Smooth muscle cell of the umbilical artery (primary cell): ENCODE measurements at places on chromosomes 3 and 15. TPM values are rescaled to one million over a fixed set of nuclear protein-coding genes. Genes with fewer than 3 reads are reported as not detected.

Gene SLC12A8
- total RNA-seq, result 33.5 and 226 TPM in 2 replicates

Gene APH1B
- total RNA-seq, result 11.0 and 16.0 TPM in 2 replicates

Gene PRTG
- 1.2 and 1.3 TPM in 2 replicates for total RNA-seq

Gene MUC4
- not detected in 2 replicates for total RNA-seq

Gene TJP1
- 50.5 and 96.1 TPM in 2 replicates for total RNA-seq

Gene SOX2
- not detected in 2 replicates for total RNA-seq

Gene GOLGA8S
- total RNA-seq, result 0.05 TPM in 1 of 2 replicates, not detected in the other

Gene ERICH6
- not detected in 2 replicates for total RNA-seq

Gene CNBP
- 187 and 233 TPM in 2 replicates for total RNA-seq

Gene IGF2BP2
- total RNA-seq, result 40.7 and 82.7 TPM in 2 replicates

Gene ZNF770
- 50.8 and 56.7 TPM in 2 replicates for total RNA-seq

Gene MME
- 670 and 1,159 TPM in 2 replicates for total RNA-seq

Gene ARL6
- 13.5 and 18.1 TPM in 2 replicates for total RNA-seq

Gene EPHA6
- total RNA-seq, result not detected in 2 replicates

Gene NR2F2
- total RNA-seq, result 4.8 and 27.3 TPM in 2 replicates

Gene PLSCR2
- total RNA-seq, result not detected in 2 replicates

Gene PLA2G4D
- total RNA-seq, result not detected in 2 replicates

Gene GRAMD2A
- 0.28 and 0.30 TPM in 2 replicates for total RNA-seq

Gene FBXL2
- 14.8 and 18.0 TPM in 2 replicates for total RNA-seq

Gene KIF15
- 1.5 and 5.8 TPM in 2 replicates for total RNA-seq

Gene PTH1R
- total RNA-seq, result not detected in 2 replicates

Gene LRRC34
- total RNA-seq, result 0.59 and 1.8 TPM in 2 replicates

Gene CLRN1
- not detected in 2 replicates for total RNA-seq

Gene GASK1A
- total RNA-seq, result 1.5 and 1.8 TPM in 2 replicates

Gene PP2D1
- not detected in 2 replicates for total RNA-seq

Gene GOLGA6A
- not detected in 2 replicates for total RNA-seq

Gene BTLA
- 0.42 TPM in 1 of 2 replicates, not detected in the other for total RNA-seq
